ENCODE measurements at places on chromosomes 4 and X. TPM values are rescaled to one million over a fixed set of nuclear protein-coding genes. Genes with fewer than 3 reads are reported as not detected.

The METTL14 gene
- total RNA-seq = 55.9 TPM

The CT45A3 gene
- not detected for total RNA-seq

The FAM9C gene
- total RNA-seq = not detected

The VEGFD gene
- not detected for total RNA-seq

The GRIA3 gene
- total RNA-seq = 0.10 TPM

The DAPP1 gene
- total RNA-seq = 54.3 TPM

The FOXP3 gene
- 0.94 TPM for total RNA-seq

The FAM133A gene
- total RNA-seq = not detected

The EDNRA gene
- under 0.01 TPM for total RNA-seq

The PGM2 gene
- 18.6 TPM for total RNA-seq

The WNK3 gene
- total RNA-seq = 0.42 TPM

The MAMLD1 gene
- 0.10 TPM for total RNA-seq

The ASB9 gene
- total RNA-seq = 1.3 TPM

The TMEM255A gene
- 0.21 TPM for total RNA-seq

The SPATA18 gene
- total RNA-seq = 0.42 TPM

The NAP1L2 gene
- 3.7 TPM for total RNA-seq

The HSD17B10 gene
- 29.0 TPM for total RNA-seq

The LRIT3 gene
- total RNA-seq = under 0.01 TPM

The DOK7 gene
- total RNA-seq = 0.63 TPM

The BEX5 gene
- 6.8 TPM for total RNA-seq

The FAM114A1 gene
- total RNA-seq = 2.2 TPM

The PDGFC gene
- 6.9 TPM for total RNA-seq

All from mononuclear cell (primary cell).